ENCODE measurements at places on chromosomes 5 and 9. TPM values are rescaled to one million over a fixed set of nuclear protein-coding genes. Genes with fewer than 3 reads are reported as not detected.
A peak's percentile ranks its signal among the peaks of the same experiment; 100 is the strongest.

Gene WHRN
- 6.2 TPM for polyA plus RNA-seq

Gene ANKRD18A
- 3.2 TPM for polyA plus RNA-seq

Gene OCLN
- 45.0 TPM for polyA plus RNA-seq

Gene SHC3
- polyA plus RNA-seq, result 2.7 TPM

Gene ADGRD2
- polyA plus RNA-seq, result not detected

Gene PAIP2
- polyA plus RNA-seq, result 202 TPM

Gene MARCHF3
- 6.8 TPM for polyA plus RNA-seq

Gene RFESD
- polyA plus RNA-seq, result 6.9 TPM

Gene IL31RA
- polyA plus RNA-seq, result 0.14 TPM

Gene FOXD4
- 0.40 TPM for polyA plus RNA-seq

Gene SLC22A4
- 5.1 TPM for polyA plus RNA-seq

DNA sequence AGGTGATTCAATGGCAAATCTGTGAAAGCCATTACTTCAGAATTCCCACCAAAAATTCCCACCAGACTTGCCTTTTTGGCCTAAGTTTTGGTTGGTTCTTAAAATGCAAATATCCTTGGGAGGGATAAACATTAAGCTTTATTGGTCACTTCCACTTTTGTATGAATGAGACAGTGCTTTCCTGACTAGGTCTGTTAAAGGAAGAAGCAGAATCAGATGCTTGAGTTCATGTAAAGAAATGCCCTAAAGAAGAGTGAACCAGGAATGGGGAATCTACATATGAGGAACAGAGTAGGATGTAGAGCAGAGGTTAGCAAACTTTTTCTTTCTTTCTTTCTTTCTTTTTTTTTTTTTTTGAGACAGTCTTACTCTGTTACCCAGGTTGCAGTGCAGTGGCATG is 129.3 kb downstream of the GCNT1 start:
- no peak for DNase-seq

DNA sequence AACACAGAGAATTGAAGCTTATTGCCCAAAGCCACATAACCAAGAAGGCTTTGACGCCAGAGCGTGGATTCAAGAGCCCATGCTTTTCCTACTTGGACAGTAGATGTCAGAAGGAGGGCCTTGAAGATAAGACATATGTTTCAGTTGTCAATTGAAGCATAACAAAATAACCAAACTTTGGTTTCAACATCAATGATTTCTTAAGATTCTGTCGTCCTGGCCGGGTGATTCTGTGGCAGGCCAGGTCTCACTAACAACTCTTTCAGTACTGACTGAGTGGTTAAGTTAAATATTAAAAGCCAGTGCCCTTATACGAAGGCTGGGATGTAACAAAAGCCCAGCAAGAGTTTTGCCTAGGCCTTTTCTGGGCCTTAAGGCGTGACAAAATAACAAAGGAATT is 94.0 kb downstream of the RCL1 start:
- DNase-seq, result peak; percentile 18

- DNase-seq, result no peak
These were observed 6.3 kb downstream of the TMEM38B start for GRCh38 chr9:105700668-105701067.

DNA sequence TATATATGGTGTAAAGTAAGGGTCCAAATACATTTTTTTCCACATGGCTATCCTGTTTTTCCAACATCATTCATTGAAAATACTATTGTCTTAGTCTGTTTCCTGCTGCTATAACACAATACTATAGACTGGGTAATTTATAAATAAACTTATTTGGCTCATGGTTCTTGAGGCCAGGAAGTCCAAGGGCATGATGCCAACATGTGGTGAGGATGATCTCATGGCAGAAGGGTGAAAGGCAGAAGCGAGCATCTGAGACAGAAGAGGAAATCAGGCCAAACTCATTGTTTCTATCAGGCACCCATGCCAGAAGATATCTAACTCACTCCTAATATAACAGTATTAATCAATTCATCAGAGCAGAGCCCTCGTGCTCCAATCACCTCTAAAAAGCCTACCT is 42.6 kb downstream of the ANKRD55 start:
- DNase-seq, result no peak

- DNase-seq, result no peak
These were observed 57.7 kb downstream of the COL5A1 start for GRCh38 chr9:134699343-134699740.

DNA sequence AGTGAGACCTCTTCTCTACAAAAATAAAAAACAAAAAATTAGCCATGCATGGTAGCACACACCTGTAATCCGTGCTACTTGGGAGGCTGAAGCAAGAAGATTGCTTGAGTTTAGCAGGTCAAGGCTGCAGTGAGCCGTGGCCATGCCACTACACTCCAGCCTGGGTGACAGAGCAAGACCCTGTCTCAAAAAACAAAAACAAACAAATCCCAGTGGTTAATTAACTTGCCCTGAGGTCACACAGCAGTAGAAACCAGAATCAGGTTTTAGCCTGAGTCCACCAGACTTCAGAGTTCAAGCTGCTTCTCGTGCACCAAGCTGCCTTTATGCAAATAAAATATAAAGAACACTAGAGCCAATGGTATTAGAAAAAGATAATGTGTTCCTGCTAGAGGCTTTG is 169.7 kb downstream of the GOLPH3 start:
- DNase-seq, result no peak

- no peak for DNase-seq
These were observed 100.9 kb downstream of the STRBP start for GRCh38 chr9:123167474-123167873.

- no peak for DNase-seq
These were observed 16.2 kb upstream of the TPM2 start for GRCh38 chr9:35705836-35706430.

DNA sequence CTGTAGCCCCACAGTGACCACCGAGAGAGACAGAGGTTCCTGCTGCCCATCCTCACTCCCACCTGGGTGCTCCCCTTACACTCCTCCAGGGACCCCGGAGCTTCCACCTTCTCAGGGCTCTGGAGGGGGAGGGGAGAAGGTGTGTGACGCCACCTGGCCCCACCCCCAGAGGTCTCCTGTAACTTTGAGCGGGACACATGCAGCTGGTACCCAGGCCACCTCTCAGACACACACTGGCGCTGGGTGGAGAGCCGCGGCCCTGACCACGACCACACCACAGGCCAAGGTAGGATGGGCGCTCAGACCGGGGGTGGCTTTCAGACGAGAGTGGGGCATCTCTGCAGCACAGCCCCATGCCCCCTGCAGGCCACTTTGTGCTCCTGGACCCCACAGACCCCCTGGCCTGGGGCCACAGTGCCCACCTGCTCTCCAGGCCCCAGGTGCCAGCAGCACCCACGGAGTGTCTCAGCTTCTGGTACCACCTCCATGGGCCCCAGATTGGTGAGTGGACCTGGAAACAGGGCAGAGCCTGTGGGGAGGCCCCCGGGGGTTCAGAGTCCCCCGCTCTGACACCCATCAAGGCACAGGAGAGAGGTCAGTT is 4.5 kb downstream of the MAMDC4 start:
- DNase-seq, result no peak

GRCh38 chr9:21903380-21903965 is 90.7 kb downstream of the CDKN2A start:
- no peak for DNase-seq

GRCh38 chr9:137492464-137493363 is 33.6 kb upstream of the NSMF start:
- no peak for DNase-seq

- no peak for DNase-seq
These were observed 35.6 kb downstream of the NNT start for GRCh38 chr5:43638546-43638945.

DNA sequence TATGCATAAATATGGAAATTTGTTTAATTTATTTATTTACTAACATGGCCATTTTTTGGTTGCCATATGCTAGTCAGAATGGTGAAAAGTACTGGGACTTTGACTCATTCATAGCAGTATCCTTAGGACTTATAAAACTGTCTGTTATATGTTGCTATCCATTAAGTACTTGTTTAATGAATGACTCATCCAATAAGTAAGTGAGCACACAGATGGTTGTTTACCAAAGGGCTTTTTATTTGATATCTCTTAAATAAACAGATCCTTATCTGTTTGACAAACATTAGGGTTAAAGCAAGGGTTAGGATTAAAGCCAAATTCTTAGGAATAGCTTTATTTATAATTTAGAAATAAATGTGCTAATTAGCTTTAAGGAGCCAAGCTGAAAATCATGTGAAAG is 183.4 kb downstream of the FBXO4 start:
- DNase-seq, result no peak

DNA sequence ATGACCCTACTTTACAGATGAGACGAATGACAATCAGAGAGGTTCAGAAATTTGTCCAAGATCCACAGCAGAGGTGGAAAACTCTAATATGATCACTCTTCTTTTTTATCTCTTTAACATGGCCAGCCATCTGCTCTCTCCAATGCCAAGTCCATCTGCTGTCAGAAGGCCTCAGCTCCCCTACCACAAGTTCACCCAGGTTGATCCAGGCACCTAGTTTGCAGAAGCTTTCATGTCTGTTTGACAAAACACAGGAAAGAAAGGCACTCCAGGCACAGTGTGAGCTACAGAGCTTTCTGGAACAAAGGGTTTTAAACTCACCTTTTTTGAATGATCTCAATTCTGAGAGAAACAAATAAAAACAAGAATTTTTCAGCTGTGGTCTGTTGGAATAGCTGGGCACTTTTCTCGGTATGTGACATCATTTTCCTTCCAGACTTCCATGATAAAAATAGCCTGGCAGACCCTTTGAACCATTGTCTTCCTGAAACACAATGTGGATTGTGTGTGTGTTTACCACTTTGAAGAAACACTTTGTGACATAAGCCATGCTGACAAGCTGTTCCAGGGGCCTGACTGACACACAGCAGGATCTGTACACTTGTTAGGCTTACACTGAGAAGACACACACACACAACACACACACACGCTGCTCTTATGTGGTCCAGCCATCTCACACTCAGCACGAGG is 214.3 kb downstream of the AGTPBP1 start:
- DNase-seq, result no peak

DNA sequence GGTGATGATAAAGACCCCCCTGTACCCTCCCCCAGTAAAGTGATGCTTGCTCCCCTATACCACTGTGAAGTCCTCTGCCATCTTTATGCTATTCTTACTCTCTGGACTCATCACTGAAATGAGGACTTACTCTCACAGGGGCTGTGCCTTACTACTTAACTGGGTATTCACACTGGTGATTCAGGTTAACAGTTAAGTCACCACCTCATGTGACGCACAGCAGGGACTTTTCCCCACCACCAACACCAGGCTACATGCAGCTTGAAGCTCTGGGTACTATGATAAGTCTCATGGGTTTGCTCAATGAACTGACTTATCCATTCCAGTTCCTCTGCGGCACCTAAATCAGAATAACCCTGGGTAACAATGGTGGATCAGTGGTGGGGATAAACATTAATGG is 163.7 kb downstream of the ELAVL2 start:
- no peak for DNase-seq

DNA sequence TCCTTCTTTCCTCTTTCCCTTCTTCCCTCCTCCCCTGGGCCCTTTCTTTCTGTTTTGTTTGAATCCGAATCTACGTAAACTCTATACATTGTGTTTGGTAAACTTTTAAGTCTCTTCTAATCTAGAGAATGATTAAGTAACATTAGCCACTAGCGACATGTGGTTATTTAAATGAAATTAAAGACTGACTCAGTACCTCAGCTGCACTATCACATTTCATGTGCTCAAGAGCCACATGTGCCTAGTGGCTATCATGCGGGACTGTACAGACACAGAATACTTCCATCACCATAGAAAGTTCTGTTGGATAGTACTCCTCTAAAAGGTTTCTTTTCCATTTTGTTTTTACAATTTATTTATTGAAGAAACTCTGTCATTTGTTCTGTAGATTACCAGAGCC is 29.0 kb downstream of the DCTN4 start:
- no peak for DNase-seq

GRCh38 chr9:29160763-29161353 is 1587.6 kb upstream of the C9orf72 start:
- DNase-seq, result no peak

DNA sequence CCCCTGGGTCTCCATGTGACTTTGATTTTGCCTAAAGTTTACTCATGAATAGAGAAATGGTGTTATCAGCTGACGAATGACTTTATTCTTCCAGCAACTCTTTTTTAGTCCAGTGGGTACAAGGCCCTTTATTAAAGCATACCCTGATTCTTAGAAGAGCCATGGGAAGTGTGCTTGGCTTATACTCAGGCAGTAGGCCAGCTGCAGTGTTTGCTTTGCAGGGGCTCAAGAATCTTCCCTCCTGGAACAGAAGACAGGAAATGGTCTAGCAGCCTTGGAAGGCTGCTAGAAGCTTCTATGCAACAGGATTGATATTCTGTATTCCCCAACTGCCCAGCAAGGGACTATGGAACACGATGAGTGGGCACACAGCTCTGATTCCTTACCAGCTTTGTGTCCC is 73.4 kb upstream of the PLPP6 start:
- DNase-seq, result no peak

- no peak for DNase-seq
These were observed 91.3 kb upstream of the KIF2A start for GRCh38 chr5:62214701-62215100.

DNA sequence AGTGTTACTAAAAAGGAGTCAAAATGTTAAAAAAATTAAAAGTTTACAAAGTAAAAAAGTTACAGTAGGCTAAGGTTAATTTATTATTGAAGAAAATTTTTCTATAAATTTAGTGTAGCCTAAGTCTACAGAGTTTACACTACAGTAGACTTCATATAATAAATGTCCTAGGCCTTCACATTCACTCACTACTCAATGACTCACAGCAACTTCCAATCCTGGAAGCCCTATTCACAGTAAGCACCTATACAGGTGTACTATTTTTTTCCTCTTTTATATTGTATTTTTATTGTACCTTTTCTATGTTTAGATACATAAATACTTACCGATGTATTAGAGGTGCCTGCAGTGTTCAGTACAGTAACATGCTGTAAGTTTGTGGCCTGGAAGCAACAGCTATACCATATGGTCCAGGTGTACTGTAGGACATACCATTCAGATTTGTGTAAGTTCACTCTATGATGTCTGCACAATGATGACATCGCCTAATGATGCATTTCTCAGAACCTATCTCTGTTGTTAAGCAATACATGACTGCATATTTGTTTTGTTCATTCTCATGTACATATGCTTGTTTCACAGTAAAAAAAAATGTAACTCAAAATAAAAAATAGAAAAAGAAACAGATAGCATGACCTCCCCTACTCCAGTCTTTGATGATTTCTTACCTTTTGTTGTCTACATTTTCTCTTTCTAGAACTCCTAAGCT is 64.7 kb downstream of the NR3C1 start:
- no peak for DNase-seq

DNA sequence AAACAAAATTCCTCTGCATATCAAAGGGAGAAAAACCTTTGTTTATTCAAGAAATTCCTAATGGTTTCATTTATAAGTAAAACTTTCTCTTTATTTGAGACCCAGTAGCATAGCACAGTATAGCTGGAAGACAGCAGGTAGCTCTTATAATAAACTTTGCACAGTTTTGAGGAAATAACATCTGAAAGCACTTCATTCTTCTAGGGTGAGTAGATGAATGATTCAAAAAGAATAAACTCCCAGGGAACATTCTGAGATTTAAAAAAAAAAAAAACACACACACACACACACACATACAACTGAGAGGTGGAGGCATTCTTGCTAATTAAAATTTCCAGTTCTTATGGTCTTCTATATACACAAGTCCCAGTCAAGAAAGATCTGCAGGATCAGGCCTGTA is 197.3 kb downstream of the BNC2 start:
- DNase-seq, result no peak

GRCh38 chr9:114743446-114743845 is 61.5 kb upstream of the TEX48 start:
- DNase-seq, result no peak

- no peak for DNase-seq
These were observed 27.6 kb downstream of the CRB2 start for GRCh38 chr9:123383512-123384170.

- no peak for DNase-seq
These were observed 1530.1 kb downstream of the MAT2B start for GRCh38 chr5:165035520-165035919.

All from right renal cortex interstitium (tissue), 3 donors.